ENCODE measurements at places on chromosomes 2 and 18.

DNA sequence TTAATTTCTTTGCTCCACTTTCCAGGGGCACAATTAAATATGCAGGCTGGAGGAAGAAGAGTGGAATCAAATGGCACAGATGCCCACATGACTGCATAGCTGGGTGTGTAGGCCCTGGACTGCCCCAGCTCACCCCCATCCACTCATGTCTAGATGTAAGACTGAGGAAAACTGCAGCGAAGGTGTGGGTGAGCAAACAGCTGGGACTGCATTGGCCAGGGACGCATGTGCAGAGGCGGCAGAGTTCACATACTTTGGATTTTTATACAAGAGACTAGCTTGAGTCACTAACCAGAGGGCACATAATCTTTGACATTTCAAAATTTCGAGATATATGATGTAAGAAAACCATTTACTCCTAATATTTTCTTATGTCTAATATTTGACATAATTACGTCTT lies 60.1 kb downstream of the SPIRE1 start:
- peak; percentile 6 for DNase-seq

DNA sequence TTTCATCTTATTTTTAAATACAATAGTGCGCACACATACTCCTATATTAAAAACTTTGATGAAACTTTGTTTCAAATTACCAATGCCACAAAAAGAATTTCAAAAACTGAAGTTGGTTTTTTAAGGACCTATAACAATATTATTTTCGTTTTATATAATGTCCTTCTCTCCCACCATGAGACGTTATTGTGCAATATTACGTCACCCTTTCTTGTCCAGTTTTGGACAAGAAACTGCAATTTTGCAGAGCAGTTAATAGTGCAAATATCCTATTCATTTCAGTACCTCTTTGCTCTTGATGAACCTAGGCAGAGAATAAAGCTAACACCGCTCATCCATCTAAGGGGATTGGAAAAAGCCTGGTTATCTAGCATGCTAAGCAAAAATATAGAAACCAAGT lies 9.7 kb upstream of the ZNF516 start:
- DNase-seq = no peak

GRCh38 chr2:162477011-162477410 lies 133.1 kb downstream of the GCA start:
- no peak for DNase-seq

DNA sequence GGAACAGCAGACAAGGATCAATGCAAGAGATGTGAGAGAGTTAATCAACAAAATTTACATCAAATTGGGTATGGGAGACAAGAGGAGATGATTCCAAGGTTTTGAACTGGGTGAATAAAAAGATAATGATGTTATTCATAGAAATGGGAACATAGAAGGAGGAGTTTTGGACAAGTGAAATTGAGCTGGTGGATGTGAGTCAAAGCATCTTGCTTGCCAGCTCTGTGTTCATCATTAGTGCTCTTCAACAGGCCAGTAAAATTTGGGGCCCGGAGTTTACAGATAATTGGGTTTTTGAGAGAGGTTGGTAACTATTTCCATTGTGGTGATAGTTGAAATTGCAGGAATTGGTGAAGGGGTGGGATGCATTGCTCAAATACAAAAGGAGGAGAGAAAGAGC lies 69.9 kb upstream of the CAVIN2 start:
- DNase-seq = no peak

- no peak for DNase-seq
Observed at GRCh38 chr2:6820903-6821584, 44.7 kb downstream of the CMPK2 start.

DNA sequence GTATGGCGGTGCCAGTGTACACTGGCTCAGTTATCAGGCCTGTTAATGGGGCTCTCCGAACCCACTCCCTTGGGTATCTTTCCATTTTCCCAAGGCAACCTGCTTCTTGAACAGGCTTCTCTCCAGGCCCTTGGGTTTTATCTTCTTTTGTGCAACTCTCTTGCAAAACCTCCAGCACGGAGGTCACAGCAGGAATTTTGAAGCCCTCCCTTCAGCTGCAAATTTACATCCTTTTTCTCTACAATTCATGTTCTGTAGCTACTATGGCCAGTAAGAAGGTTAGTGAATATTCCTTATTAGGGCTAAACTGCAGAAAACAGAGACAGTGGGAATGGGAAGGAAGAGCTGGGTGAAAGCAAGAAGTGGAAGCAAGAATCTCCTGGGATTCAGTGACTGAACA lies 10.4 kb upstream of the NPAS2 start:
- DNase-seq = no peak

- no peak for DNase-seq
Observed at GRCh38 chr2:160415991-160416390, 77.6 kb downstream of the RBMS1 start.

- DNase-seq = no peak
Observed at GRCh38 chr18:7568426-7568825, 1.3 kb downstream of the PTPRM start.

- DNase-seq = no peak
Observed at GRCh38 chr2:64629875-64630274, 23.8 kb downstream of the SERTAD2 start.

DNA sequence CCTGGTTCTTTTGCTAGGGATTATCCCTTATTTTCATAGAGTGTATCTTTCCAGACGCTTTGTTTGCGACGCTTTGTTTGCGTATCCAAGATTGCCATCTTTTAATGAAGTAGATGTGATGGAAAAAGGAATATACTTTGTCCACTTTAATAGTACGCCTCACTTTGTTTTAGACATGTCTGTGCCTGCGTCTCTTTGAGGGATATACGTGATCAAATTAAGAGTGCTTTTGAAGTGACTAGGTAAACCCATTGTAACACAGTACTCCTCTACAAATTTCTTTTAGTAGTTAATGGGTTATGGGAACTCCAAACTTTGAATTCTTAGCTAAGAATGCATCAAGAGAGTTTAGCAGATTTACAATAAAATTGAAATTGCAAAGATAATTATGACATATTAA lies 27.9 kb downstream of the ACSL3 start:
- no peak for DNase-seq

GRCh38 chr2:6951046-6951445 lies 33.8 kb downstream of the RNF144A start:
- no peak for DNase-seq

DNA sequence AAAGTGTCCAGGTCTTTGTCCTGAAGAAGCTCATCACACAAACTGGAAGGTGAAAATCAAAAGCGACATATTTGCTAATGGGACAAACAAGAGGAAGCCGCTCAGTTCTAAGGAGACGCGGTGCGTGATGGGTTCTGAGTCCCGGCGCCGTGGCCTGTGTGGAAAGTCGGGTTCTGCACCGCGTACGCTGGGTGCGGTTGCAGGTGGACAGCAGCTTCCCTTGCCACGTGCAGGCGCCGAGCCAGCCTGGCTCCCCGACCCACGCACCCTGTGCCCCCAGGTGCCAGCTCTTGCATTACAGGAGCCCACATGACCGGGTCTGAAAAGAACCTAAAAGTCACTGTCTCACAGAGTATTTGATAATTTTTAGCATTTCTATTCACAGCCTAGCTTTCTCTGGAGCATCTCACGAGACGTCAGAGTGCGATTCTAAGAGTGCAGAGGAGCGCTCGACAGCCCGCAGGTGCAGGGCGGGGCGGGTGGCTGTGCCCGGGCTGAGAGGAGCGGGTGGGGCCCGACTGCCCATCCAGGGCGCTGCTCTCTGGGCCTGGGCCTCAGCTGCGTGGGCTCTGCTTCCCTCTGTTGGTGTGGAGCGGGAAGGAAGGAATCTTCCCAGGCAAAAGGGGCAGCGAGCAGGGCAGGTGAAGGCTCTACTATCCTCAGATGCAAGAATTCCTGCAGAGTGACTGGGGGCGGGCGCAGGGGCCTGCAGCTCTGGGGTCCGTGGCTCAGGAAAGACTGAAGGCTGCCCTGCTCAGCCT lies 39.4 kb downstream of the MYT1L start:
- DNase-seq = peak; percentile 29

DNA sequence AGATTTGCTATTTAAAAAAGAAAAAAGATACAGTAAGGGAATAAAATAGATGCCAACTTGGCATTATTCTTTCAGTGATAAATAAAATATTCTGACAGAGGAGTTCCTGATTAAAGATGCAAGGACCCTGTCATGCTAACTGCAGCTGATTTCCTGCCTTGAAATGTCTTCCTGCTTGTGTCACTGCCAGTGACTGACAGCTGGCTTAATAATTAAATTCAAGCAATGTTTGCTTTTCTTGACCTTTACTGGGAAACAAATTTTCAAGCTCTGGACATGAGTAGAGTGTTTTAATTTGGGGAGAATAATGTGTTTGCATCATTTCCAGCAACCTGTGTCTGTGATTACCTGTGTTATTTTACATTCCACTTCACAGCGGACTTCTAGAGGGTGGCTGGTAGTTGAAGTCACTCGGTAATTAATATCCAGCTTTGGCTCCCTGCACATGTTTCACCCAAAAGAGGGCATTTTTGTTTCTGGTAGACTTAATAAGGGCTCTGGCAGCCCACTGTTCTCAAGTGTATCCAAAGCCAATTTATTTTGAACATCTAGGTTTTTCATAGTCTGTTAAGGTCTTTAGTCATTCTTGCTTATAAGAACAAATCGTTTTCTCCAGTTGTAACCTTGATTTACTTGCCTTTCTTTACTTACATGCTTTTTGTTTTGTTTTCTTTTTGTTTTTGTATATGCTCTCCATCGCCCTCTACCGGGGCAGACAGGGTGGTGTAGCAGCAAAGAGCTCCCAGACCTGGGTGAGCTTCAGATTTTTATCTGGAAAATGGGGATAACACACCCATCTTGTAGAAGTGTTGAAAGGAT lies 48.5 kb upstream of the PROKR1 start:
- peak; percentile 17 for DNase-seq

GRCh38 chr2:10109311-10109710 lies 13.2 kb upstream of the RRM2 start:
- DNase-seq = no peak

DNA sequence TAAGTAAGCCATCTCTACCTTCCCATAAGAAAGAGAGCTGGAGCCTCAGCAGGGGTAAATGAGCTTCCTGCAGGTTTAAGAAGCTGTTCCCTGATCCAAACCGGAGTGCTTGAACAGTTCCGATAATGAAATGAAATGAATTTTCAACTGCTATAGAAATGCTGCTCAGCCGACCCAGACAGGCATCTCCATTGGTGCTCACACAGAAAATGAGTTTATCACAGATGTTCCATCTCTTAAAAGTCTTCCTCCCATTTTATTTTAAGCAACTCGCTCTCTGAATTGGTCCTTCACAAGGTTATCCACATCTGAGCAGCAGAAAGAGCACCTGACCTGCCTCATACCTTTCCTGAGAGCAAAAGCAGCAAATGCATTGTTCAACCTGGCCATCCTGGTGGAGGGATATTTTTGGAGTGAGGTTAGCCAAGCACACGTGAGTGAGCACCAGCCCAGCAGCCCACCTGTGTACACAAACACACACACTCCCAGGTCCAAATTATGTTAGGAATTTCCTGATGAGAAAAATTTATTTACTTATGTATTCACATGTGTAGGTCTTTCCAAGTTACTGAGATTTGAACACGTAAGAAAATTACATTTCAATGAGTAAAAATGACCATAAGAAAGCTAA lies 42.2 kb upstream of the CCDC68 start:
- no peak for DNase-seq

DNA sequence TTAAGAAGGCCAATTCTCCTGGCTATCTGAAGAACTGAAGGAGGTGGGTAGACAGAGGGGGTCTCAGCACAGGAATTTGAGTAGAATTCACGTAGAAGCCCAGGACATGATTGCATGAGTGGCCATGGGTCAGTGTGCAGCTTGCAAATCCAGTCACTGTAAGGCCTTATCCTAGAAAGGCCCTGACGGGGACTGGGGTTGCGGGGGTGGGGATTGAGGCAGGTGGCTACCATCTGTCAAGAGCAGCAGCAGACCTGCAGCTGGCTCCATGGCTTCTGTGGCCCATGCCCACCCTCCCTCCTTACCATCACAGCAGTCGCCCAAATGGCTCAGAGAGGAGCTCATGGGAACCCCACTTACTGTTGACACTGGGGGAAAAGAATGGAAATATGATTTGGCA lies 34.6 kb upstream of the SLC14A1 start:
- peak; percentile 1 for DNase-seq

GRCh38 chr2:28982381-28982950 lies 1.4 kb downstream of the TOGARAM2 start:
- no peak for DNase-seq

GRCh38 chr2:233565685-233566140 lies 869 bp downstream of the USP40 start:
- DNase-seq = peak; percentile 7

GRCh38 chr2:144694456-144694855 lies 174.5 kb upstream of the ZEB2 start:
- DNase-seq = no peak

GRCh38 chr18:3388980-3389379 lies 61.0 kb upstream of the TGIF1 start:
- no peak for DNase-seq

DNA sequence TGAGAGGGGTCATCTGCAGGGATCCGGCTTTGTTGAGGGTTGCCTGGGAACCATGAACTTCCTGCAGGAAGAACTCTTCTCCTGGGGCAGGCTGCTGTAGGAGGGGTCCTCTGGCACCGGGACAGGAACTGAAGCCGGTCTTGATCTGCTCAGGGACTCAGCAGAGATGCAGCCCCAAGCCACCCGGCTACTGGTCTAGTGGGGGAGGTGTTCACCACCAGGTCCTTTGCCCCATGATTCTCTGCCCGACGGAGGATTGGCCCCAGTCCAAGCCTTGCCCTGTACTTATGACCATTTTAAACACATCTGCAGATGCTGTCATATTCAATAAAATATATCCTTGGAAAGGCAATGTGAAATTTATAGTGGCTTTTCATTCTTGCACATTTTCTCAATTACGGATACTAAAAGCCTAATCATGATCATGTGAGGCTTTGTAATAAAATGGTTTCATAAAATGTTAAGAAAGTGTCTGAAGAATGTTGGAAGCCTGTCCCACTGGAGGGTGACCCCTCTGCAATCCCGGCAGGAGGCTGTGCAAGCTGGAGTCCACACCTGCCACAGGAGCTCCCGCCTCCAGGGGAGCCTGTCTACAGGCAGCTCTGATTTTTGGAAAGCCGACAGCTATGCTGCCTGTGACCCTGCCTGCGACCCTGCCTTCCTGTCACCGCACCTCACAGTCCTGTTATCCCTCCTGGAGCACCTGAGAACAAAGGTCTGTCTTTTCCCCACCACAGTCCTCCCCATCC lies 98.8 kb upstream of the TAF1B start:
- no peak for DNase-seq

- peak; percentile 75 for DNase-seq
Observed at GRCh38 chr2:20381457-20381856, 30.8 kb upstream of the PUM2 start.

GRCh38 chr2:210475706-210476105 lies 853 bp downstream of the LANCL1 start:
- peak; percentile 12 for DNase-seq

- no peak for DNase-seq
Observed at GRCh38 chr2:28445448-28446258, 50.2 kb upstream of the PLB1 start.

GRCh38 chr2:61045999-61046398 lies 19.7 kb upstream of the SANBR start:
- no peak for DNase-seq

Data from NCI-H1694 treated with DMSO at 0.1 percent for 48 hours (cell line).